ENCODE measurements at places on chromosomes 1 and 21.

DNA sequence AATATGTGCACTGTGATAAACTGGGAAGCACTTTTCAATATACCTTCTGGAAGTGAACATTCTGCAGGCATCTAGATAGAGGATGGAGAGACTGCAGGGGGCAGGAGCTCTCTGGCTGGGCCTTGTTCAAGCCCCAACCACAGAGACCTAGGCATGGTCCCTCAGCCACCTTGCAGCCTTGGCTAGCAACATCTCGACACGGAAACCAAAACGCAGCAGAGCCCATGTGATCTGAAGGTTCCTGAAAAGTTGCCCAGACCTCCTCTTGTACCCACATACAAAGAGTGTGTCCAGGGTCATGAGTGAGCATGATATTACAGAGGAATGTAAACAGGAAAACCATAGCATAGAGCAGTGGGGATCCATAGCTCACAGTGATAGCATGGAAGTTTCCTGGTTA, 33.1 kb upstream of the SAMD11 start:
- no peak for DNase-seq

GRCh38 chr1:244112041-244112440, 61.0 kb downstream of the ZBTB18 start:
- DNase-seq = no peak

- DNase-seq = peak; percentile 36
These were observed 120.3 kb downstream of the PPIAL4G start for GRCh38 chr1:148362626-148363438.

DNA sequence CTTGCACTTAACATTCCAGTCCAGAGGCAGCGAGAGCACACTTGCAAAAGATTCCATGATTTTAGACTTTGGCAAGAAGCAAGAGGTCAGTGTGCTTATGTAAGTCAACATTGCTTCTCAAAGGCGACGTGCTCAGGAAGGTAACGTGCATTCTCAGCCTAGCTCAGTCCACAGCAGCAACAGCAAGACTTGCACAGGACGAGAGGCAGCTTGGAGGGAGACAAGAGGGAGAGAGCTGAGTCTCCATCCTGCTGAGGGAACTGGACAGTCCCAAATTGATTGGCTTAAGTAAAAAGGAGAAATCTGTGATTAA, 56.5 kb downstream of the PTP4A2 start:
- no peak for DNase-seq

GRCh38 chr1:186997877-186998276, 169.1 kb downstream of the PLA2G4A start:
- DNase-seq = no peak

DNA sequence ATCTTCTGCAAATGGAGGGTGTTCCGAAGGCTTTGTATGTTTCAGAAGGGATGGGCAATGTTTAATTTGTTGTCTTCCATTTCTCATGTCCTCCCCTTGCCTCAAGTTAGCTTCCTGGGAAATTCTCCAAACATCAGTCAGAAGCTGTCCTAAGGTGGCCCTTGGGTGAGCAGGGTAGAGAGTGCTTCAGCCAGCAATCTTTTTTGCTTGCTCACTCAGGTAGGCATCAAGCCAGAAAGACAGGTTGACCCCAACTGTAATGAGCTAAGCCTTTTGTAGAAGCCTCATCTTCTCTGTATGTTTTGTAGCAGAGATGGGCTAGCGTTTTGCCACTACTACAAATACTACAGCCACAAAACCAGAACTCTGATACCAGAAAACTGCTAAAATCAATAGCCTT, 321.5 kb upstream of the FAM78B start:
- DNase-seq = no peak
